Endothelial cell of umbilical vein (primary cell): ENCODE measurements at places on chromosomes 4 and X. TPM values are rescaled to one million over a fixed set of nuclear protein-coding genes. Genes with fewer than 3 reads are reported as not detected.

- DNase-seq: no peak
Measured at GRCh38 chrX:95101851-95102390, 1427.9 kb downstream of the FAM133A start.

DNA sequence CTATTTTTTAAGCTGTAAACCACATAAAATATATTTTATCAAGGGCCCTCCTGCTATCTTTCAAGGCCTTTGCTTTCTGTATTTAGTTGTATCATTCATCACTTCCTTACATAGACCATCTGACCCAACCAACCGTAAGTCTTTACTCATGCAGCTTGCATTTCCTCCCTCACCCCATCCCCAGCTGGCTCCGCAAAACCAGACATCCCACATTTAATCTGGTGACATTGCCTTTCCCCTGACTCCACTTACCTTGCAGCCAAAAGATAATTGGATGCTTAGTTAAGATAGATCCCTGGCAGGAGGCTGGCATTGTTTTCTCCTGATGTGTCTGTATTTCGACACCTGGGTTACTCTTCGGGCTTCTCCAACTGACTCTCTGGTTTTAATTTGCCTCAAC, 183.7 kb upstream of the LDB2 start:
- no peak for DNase-seq

DNA sequence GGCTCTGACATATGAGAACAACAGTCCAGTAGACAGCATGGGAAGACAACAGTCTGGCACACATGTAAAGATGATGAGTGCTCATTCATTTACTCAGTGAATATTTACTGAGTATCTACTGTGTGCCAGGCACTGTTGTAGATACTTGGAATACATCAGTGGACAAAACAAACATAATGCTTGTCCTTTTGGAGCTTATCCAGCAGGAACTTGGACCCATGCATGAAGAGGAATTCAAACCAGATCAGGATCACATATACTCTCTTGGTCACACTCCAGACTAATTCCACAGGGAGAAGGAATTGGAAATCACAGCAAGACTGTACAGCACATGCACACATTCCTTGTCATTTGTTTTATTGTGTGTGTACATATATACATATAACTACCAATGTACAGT, 217.6 kb upstream of the TTC29 start:
- no peak for DNase-seq

DNA sequence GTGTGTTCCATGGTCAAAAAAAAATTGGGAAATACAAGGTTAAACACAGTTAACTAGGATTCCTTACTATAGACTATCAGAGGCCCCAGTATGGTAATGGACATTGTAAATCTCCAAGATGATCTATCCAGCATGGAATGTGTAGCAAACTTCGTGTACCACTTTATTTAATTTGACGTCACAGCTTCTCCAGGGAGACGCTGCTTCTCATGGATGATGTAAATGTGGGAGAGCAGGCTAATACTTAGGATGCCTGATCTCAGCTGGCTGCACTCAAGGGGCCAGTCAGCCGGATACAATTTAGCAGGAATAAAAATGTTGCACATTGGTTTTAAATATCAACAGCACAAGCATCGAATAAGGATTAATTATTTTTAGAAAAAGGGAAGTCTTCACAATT, 111.7 kb upstream of the HPF1 start:
- DNase-seq: no peak

- no peak for DNase-seq
Measured at GRCh38 chr4:95213366-95213765, 335.4 kb downstream of the UNC5C start.

DNA sequence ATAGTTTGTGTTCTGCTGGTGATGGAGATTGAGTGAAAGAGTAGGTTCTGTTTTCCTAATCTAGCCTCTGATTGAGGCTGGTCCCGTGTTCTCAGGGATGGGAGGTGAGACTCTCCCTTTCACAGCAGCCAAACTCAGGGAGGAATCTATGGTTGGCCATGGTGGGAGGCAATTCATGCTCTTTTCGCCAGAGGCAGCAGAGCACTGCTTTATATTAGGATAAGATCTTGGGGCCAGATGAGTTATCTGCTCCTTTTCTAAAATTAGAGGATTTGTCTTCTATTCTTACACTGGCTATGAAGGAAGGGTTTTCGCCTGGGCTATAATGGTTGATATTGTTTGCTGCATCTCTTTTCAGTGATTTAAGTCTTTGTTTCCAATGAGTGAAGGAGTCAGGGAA, 63.9 kb upstream of the NLGN4X start:
- no peak for DNase-seq

DNA sequence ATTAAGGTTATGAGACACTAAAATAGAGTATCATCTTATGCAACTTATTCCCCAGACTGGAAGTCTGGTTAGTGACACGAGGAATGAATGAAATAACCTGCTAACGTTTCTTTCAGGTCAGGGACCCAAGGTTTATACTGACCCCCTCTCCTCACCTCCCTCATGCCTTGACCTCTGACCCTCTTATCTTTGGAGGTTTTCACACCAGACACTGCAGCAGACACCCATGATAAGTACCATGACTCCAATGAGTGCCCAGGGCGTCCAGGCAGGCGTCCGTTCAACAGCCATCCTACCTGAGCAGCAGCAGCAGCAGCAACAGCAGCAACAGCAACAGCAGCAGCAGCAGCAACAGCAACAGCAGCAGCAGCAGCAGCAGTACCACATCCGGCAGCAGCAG, 4.2 kb upstream of the NLGN3 start:
- no peak for DNase-seq

QRFPR gene
- not detected in 2 replicates for total RNA-seq

FRAS1 gene
- total RNA-seq: 3.4 and 3.6 TPM in 2 replicates

TIMM17B gene
- total RNA-seq: 30.0 and 36.0 TPM in 2 replicates

SSX4B gene
- not detected in 2 replicates for total RNA-seq

SSX1 gene
- not detected in 2 replicates for total RNA-seq
